ENCODE measurements at places on chromosomes 7 and 10.

GRCh38 chr10:99926925-99927720 is 82.6 kb downstream of the DNMBP start:
- no peak for DNase-seq

DNA sequence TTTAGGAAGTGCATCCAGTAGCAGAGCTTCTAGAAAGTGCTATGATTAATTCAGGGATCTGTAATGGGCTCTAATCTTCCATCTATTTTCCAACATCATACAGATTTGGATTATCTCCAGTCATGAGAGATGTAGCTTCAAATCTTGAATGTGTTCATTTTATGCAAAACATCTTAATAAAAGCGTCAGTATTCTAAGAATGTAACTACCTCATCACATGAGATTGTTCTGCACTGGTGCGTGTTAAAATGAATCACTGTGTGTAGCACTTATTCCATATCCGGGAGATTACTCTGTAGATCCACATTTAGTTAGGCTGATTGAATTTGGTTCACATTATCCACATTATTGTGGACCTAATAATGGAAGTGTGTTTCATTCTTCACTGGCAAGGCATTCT is 344.9 kb upstream of the CHRM2 start:
- DNase-seq, result no peak

DNA sequence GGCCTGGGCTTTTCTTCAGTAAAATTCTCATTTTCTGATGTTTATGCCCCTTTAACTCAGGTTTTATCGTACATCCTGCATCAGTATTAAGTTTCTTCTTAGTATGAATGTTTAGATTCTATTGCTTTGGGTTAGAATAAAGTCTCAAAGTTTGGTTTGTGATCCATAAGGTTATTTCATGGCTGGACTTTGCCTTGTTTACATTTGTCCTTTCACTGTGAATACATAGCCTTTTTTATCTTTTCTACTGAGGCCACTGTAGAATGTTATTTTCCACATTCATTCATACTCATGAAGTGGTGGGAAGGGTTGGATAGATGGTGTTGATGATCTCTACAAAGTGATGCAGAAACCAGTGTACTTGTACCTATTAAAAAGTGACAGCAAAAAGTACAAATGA is 59.8 kb downstream of the CCSER2 start:
- no peak for DNase-seq

GRCh38 chr7:16742547-16742946 is 11.0 kb upstream of the TSPAN13 start:
- DNase-seq, result no peak
